ENCODE measurements at places on chromosomes 3 and 15.

GRCh38 chr15:90957791-90958190 is 3.1 kb downstream of the RCCD1 start:
- DNase-seq, result no peak

DNA sequence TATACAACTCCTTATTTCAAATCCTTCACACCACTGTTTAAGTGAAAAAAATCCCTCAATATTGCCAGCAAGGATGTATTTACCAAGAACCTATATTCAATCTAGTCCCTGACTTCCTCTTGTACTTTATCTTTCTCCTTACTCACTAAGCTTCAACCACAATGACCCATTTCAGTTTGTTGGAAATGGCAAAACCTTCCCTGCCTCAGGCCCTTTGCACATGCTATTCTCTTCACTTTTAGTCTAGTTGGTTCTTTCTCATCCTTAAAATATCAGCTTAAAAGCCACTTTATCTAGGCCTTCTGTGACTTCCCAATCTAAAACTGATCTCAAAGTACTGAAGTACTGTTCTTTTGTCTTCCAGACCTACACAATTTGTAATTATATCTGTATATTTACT is 81.3 kb upstream of the ACTC1 start:
- DNase-seq, result no peak

DNA sequence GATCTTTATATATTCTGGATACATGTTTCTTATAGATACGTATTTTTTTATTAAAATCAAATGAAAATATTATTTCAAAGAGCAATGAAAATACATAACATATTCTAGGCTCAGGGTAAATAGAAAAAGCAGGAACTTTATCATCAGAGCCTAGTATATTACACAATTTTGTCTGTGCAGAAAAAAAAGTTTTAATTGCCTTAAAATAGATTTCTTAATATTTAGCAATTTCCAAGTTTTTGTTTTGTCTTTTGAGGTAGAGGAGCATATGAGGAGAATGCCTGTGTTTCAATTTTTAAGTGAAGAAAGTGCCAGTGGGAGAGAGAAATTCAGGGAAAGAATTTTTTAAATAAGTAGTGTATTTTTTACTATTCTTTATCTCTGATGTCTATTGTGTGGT is 10.5 kb downstream of the CAPN7 start:
- no peak for DNase-seq

DNA sequence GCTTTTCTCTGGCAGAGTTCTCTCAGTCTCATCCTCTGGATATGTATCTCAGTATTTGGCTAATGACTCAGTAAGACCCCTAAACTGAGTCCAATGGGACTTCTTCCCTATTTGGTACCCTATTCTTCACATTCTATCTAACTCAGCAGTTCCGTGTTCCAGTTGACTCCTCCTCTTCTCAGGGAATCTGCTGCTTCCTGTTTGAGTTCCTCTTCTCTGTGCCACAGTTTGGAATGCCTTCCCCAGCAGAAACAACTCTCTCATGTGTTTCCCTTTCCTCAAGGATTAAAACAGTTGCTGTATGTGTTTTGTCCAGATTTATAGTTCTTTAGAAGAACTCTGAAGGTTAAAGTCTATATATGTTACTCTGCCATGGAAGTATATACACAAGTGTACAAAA is 344.0 kb upstream of the RARB start:
- DNase-seq, result no peak

DNA sequence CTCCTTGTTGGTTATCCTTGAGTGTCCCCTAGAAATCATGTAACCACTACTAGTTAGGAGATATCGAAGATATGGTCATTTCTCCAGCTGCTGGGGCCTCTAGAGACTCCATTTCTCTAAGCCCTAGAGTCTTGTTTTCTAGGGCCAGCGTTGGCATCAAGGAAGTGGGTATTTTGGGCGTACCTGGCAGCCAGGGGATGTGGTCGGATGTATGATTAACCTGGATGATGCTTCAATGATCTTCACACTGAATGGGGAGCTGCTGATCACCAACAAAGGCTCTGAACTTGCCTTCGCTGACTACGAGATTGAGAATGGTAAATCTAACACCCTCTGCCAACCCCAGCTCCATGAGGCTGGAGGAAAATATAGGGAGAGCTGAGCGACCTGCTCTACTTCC is 325.5 kb downstream of the RYR3 start:
- no peak for DNase-seq

DNA sequence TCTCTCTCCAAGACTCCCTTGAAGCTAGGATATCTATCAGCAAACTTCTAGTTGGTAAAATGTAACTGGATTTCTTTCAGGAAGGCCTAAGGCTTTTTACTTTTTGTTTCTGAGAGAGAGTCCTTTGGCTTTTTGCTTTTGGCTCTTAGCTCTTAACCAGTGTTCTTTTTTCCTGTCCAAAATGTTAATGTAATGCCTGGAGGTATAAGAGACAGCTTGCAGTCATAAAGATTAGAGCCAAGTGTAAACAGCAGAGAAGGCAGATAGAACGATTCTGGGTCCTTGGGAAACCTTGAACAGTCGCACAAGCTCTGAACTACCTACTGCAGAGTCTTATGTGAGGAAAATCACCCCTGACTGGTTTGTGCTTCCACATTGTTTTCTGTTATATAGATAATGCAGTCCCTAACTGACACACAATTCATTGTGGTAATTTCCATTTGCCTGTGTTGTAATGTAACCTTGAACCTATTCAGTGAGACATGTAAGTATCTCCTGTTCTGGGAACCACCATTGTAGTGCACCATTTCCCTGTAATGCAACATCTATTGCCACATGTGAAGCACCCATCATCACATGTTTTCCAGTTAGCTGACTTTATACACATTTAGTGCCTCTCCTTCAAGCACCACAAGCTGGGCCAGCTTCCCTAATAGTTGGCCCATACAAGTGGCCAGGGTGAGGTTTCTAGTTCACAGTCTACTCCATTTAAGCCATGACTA is 1311.9 kb downstream of the ROBO1 start:
- no peak for DNase-seq

DNA sequence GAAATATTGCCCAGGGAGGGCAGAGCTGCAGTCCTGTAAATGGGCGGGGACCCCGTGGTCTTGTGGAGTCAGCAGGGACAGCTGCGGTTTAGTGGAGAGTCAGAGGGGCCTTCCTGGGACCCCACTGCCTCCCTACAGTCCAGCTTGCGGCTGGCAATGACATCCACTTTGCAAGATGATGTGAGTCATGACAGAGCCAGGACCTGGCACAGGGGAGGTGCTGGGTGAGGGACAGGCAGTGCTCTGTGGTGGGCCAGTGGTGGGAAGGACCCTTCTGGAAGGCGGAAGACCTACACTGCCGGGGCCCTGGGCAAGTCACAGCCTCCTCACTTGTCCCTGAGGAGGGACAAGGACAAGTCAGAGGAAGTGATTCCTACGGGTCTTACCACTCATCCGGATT is 17.8 kb downstream of the APBA2 start:
- DNase-seq, result no peak

DNA sequence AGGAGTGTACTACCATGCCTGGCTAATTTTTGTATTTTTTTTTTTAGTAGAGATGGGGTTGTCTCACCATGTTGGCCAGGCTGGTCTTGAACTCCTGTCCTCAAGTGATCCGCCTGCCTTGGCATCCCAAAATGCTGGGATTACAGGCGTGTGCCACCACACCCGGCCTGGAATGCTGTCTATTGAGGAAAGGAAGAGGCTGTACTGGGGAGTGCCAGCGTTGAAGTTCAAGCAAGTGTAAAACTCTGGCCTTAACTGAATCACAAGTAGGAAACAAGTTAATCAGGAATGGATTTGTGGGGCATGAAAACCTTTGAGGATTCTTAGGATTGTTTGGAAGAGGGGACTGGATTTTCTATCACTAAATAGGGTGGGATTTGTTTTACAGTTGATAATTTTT is 1.4 kb upstream of the SENP2 start:
- no peak for DNase-seq

DNA sequence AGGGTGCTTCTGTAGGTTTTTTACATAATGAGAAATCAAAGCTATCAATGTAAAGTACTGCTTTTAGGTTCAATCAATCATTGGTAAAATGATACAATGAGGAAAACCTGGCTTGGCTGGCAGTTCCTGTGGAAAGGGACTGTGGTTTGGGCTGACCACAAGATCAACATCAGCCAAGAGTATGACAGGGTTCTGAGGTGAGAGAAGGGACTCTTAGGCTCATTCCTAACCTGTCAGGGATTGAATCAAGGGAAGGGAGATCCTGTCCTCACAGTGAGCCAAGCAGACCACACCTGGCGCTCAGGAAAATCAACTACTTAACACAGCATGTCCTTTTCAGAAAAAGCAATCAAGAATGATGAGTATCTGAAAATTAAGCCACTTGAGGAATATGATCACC is 111.1 kb downstream of the MAGI1 start:
- DNase-seq, result no peak

DNA sequence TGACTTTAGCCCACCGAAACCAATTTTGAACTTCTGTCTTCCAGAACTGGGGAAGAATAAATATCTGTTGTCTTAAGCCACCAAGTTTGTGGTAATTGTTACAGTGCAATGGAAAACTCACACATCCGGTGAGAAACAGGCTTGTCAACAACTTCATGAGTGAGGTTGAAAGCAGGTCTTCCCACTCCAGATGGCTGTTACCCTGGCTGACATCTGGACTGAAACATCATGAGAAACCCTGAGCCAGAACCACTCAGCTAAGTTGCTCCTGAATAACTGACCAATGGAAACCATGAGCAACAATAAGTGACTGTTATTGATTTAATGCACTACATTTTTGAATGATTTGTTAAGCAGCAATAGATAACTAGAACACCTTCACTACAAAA is 10.3 kb downstream of the ACSBG1 start:
- DNase-seq, result no peak

DNA sequence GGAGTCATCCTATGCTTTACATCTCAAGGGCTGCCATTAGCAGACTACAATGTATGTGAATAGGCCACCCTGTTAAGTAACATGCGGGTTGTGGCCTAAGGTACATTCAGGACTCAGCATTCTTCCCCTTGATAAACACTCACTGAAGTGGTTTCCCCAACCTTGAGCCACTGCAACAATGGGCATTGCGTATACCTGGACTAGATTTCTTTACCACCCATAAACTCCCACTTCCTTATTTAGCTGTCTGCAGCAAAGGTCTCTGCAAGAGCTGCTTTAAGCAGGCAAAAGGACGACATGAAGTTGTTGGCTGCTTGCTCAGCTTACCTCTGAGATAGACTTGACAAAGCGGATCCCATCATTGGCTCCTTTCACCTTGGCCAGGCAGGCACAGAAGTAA is 16.2 kb downstream of the FYCO1 start:
- no peak for DNase-seq

- no peak for DNase-seq
Measured at GRCh38 chr15:22871481-22872086, 33.1 kb downstream of the NIPA2 start.

GRCh38 chr3:57757642-57758297 is 1.7 kb downstream of the SLMAP start:
- no peak for DNase-seq

GRCh38 chr3:102129760-102130608 is 280.7 kb downstream of the NFKBIZ start:
- no peak for DNase-seq

GRCh38 chr15:51038974-51039319 is 55.8 kb downstream of the TNFAIP8L3 start:
- DNase-seq, result no peak

DNA sequence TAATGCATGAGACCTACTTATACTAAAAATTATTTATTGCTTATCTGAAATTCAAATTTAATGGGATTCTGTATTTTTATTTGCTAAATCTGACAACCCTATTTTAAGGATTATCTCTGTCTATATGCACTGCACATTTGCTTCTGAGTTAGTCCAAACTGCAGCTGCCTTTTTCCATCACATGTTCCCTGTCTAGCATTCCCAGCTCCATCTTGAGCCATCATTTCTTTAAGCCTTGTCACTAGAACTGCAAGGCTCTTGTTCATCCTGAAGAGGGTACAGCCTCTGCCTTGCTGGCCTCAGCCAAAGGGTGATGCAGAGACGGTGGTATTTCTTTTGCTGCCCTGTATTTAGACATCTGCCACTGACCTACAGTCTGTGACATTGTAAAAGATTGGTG is 125.8 kb upstream of the STT3B start:
- DNase-seq, result no peak

DNA sequence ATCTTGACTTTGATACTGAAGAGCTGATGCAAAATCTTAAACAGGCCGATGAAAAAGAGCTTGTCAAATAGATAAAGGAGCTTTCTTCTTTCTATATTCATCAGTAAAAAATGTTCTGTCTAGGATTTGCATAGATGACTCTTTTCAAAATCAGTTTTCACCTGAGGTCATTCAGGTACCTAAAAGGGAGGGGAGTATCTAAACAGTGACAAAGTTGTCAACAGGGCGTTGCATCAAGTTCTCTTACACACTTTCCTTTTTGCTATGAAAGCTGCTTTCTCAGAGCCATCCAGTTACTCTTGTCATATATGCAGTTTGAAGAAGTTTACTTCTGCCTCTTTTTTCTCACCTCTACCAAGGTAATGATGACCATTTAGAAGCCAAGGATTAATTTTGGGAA is 60.0 kb downstream of the AKAP13 start:
- no peak for DNase-seq

- DNase-seq, result no peak
Measured at GRCh38 chr3:63908081-63908736, 4.0 kb downstream of the SCAANT1 start.

DNA sequence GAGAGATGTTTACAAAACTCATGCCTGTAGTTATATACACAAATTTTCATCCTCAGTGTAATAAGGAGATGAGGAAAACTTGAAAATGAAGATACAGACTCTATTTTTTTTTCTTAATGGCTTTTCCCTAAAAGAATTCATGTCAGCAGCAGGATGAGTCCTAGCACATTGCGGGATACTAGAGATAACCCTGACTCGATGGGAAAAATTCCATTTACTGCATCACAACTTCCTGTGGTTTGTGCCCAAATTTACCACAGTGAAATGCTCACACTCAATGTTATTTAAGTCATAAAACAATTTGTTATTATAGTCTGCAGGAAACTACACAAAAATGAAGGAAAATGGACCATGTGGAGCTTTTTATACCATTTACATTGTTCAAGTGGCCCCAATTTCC is 581.9 kb upstream of the ZNF717 start:
- no peak for DNase-seq

- no peak for DNase-seq
Measured at GRCh38 chr15:67185621-67186225, 68.7 kb downstream of the AAGAB start.

DNA sequence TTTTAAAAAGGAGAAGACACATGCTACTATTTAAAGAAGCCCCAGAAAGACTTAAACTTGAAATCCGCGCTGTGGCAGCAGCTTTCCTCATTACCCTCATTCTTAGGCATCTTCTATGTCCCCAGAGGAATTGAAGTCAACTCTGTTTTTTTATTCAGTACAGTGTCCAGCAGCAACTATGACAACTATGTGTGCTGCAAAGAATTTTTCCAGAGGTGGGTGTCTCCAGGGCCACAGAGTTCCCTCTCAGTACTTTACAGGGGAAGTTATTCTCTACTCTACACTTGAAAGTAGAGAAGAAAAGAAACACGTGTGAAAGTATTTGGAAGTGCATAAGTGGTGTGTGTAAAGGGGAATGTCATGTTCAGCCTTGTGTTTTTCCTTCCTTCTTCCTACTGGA is 32.0 kb downstream of the GATM start:
- DNase-seq, result no peak

All from stimulated activated CD8-positive, alpha-beta memory T cell treated with anti-CD3 and anti-CD28 coated beads, Interleukin-12 subunit alpha, Interleukin-12 subunit beta, amount 100 ng/mL, for 1 hour (primary cell).